NCI-H510A (cell line): ENCODE measurements at places on chromosomes 5 and 9.

- DNase-seq = no peak
These were observed 205.8 kb downstream of the GABBR2 start for GRCh38 chr9:98502976-98503325.

DNA sequence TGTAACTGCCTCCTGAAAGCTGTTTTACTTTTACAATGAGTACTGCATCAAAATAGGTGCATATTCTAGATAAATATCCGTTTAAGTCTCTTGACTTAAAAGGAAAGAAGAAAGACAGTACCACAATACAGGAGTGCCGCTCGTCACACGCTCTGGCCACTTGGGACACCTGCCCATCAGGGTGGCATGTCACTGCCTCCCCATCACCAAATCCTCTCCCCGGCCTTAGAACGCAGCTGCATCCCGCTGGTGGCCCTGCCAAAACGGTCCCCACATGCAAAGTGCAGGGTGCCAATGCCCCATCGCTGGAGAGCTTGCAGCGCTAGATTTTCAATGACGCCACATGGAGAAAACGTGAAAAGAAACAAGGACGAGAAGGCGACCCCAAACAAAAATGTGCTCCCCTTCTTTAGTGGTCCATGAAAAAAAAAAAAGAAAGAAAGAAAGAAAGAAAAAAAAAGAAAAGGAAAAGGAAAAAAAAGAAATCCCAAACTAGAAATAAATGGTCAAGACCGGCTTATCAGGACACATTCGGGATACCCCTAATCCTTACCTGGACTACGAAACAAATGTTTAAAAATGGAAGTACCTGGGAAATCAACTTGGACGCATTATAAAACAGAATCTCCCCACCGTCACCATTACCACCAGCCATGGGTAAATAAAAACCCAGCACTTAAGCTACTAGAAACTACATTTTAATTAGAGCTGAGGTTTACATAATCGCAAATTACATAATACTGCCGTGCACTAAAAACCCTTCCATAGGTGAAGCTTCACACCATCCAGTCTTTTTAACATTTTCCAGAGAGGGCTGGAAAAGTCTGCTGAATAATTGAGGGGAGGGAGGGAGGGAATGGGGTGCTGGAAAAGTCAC is 1.0 kb downstream of the ANKH start:
- no peak for DNase-seq

DNA sequence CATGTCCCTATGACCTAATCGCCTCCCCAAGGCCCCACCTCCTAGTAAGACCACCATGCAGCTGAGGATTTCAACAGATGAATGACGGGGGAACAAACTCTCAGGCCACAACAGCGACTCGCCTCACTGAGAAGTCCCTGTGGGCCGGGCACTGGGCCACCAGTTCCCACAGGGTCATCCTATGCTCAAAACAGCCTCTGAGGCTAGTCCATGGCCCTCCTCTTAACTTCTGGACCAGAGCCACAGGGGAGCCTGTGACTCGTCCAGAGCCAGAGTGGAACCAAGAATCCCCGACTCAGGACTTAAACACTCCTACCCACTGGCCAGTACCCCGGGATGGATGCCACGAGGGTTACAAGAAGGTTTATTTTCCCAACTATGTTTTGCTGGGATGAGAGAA is 12.3 kb downstream of the GFPT2 start:
- DNase-seq = no peak

GRCh38 chr9:124894741-124895170 is 32.8 kb downstream of the ARPC5L start:
- DNase-seq = no peak

DNA sequence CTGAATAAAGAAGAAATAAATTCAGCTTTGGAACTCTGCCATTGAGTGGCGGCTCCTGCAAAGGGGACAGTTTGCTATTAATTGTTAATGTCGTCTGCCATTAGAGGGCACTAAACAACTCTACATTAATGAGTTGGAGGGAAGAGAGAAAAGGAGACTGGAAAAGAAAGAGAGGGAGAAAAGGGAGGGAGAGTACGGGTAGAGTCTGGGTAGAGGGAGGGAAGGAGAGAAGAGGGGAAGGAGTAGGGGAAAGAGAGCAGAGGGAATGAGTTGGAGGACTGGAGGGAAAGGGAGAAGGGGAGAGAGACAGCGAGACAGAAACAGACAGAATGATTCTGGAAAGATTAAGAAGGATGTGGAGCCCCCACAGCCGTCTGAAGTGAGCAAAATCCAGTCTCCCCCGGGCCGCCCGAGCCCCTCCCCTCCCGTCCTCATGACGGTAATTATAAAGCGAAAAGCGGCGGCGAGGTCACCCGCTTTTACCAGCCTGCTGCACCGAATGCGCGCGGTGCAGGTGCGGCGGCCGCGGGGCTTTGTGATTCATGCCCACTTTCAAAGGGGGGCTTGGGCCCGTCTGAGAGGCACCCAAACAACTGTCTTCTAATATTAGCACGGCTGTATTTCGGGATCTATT is 1.9 kb upstream of the FST start:
- peak; percentile 51 for DNase-seq

DNA sequence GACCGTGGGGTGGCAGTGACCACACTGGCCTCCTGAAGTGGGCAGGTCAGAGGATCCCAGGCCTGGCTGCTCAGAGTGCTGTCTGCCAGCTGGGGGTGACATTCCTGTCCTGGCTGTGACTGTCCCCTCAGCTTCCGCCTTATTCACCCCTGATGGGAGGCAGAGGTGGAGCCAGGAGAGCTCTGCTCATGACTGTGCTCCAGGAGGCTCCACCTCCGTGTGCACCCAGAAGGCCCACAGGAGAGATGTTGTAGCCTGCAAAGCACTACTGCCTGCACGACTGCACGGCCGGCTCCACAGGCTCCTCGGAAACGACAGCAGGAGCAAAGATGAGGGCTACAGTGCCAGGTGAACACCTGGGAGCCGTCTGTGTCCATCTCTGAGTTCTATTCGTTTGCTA is 60.9 kb downstream of the ROPN1L start:
- no peak for DNase-seq

GRCh38 chr9:121871431-121872025 is 220.1 kb downstream of the DAB2IP start:
- no peak for DNase-seq

DNA sequence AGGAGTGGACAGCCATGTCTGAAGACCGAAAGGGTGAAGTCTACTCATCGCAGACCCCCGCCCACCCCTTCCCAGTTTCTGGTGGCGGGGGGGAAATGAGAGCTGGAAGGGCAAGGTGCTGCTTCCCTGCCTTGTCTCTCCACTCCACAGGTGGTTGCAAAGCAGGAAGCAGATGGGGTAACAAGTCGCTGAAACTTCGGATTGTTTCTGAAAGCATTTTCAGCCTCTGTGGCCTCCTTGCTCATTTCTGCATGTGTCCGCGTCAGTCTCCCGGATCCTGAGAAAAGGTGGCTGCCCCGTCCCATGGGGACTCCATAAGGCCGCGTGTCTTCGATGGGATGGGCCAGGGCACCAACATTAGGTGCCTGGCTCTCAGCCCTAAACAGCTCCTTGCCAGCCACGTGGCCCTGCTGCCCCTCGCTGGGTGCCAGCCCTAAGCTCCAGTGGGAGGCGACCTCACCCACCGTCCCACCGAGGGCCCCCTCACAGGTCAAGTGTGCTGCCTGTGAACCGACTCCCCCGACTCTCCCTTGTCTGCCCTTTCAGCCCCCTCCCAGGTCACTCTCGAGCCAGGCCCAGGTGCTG is 971 bp downstream of the PHYKPL start:
- no peak for DNase-seq

DNA sequence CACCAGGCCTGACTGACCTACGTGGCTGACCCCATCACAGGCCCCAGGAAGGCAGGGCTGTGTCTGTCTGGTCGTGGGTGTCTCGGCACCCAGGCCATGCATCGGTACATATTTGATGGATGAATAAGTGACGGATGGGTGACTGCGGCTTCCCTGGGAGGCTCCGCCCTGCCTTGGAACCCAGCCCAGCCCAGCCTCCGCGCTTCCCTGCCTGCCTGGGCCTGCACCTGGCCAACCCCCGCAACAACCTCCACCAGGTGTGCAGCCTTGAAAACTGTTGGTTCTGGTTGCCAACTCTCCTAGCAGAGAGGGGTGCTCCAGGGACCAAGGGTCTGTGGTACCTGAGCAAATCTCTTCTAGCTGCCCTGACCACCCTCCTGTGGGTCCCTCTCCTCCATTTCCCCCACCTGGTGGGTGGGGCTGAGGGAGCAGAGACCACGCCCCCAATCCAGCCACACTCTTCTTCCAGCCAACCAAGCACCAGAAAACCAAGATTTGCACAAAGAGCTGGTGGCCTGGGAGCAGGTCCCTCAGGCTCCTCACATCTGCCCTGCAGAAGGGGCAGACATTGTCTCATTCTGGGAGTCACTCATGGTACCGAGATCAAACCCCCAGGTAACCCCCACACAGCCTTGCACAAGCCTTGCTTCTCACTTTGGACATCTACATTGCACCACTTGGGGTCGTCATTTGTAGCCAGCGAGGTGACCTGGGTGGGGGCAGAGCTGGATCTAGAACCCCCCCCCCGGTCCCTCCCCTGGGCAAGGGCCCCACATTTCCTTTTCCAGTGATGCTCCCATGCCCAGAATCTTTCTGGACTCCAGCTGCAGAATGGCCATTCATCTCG is 100.6 kb upstream of the IER5L start:
- peak; percentile 90 for DNase-seq

GRCh38 chr5:59992206-59992605 is 98.7 kb upstream of the PDE4D start:
- no peak for DNase-seq

- DNase-seq = no peak
These were observed 15.3 kb downstream of the LHX3 start for GRCh38 chr9:136189394-136190236.

GRCh38 chr9:108001237-108001636 is 511.7 kb upstream of the KLF4 start:
- no peak for DNase-seq

DNA sequence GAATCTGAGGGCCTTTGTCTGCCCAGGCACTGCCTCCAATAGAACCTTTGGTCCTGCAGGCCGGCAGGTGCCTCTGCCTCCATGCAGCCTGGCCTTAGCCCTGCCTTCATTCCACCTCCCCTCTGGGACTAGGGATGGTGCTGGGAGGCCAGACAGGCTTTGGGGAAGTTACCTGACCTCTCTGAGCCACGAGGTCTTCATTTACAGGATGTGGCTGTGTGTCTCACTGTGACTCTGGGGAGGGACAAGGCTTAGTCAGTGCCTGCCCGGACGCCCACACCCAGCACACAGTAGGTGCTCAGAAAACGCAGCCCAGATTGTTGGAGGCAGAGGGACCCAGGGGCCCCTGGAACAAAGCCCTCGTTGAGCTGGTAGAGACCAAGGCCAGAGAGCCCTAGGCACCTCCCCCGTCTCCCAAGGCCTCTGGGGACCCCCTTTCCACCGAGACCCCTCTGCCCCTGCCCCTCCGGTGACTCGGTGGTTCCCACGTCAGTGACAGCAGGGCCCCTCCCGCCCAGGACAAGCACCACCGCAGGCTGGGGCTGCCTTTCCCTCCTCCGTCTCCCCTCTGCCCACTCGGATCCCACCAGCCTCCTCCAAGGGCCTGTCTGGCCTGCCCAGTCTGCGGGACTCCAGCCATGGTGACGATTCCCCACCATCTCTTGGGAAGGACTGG is 46.9 kb upstream of the EGFL7 start:
- DNase-seq = no peak

GRCh38 chr9:95780751-95781150 is 94.7 kb upstream of the ERCC6L2 start:
- DNase-seq = no peak

DNA sequence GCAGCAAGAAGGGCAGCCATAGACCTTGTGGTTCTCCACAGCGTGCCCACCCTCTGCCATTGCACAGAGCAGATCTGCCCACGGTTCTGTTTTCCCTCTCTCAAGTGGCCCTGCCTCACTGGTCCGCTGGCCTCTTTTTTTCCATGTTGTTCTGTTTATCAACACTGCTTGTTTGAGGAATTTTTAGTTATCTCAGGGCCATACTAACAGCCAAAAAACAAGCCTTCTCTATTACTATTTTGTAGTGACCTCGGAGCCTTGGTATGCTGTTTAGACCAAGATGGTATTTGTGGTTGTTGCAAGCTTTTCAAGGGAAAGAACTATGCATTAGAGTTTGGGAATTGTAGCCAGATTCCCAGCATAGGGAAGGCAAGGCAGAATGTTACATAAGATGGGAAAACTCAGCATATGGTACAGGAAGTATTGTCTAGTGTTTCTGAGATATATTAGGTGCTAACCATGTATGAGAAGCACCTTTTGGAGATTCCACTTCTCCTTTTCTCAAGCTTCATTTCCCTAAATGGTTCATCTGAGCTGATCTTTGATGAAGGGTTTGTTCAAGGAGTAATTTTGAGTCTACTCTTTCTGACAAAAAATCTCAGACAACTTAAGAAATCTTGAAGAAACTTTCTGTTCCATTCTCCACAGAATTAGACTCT is 54.3 kb downstream of the NUP214 start:
- DNase-seq = no peak

DNA sequence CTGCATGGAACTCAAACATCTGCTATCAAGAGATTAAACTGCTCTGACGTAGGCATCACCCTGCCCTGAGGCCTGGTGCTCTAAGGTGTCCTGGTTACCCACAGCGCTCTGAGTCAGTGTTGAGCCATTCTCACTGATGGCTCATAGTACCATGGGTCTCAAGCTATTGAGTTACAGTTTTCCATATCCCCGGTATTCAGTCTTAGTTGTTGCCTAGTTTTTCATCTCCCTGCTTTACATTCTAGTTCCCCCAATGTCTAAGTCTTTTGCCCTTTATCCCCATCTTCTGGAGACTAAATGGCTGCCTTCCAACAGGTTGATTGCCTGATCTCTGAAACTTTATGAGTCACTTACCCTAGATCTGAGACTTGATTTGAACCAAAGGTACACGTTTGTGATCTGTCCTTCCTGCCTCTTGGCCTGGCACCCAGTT is 161.2 kb upstream of the PTGER4 start:
- no peak for DNase-seq

GRCh38 chr9:80937645-80938044 is 751.7 kb downstream of the TLE1 start:
- no peak for DNase-seq

- DNase-seq = no peak
These were observed 31.1 kb downstream of the OR2K2 start for GRCh38 chr9:111298731-111299598.

GRCh38 chr9:131739133-131739958 is 530 bp downstream of the RAPGEF1 start:
- DNase-seq = no peak

- no peak for DNase-seq
These were observed 285.1 kb upstream of the DAP start for GRCh38 chr5:11046160-11046559.
